ENCODE measurements at places on chromosomes 4 and X.

- DNase-seq, result no peak
Measured at GRCh38 chr4:144799486-144799885, 153.5 kb downstream of the HHIP start.

DNA sequence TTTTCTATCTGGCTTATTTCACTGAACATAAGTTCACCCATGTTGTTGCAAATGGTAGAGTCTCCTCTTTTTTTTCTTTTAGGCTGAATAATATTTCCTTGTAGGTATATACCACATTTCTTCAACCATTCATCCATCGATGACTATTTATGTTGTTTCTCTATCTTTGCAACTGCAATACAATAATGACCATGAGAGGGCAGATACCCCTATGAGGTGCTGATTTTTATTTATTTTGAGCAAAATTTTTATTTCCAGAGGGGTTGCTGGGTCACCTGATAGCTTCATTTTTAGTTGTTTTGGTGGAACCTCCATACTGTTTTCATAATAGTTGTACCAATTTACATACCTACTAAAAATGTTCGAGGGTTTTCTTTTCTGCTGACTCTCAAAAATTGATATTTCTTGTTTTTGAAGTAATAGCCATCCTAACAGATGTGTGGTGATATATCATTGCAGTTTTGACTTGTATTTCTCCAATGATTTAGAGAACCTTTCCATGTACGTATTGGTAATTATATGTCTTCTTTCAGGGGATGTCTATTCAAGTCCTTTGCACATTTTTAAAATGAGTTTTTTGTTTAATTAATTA lies 1697.0 kb downstream of the PCDH7 start:
- DNase-seq, result no peak

GRCh38 chr4:182301736-182302135 lies 58.5 kb downstream of the TENM3 start:
- no peak for DNase-seq

GRCh38 chr4:15037923-15038541 lies 35.8 kb downstream of the CPEB2 start:
- DNase-seq, result no peak

- DNase-seq, result no peak
Measured at GRCh38 chr4:53431052-53431451, 53.6 kb downstream of the FIP1L1 start.

GRCh38 chrX:68902706-68903504 lies 74.1 kb downstream of the EFNB1 start:
- DNase-seq, result no peak

DNA sequence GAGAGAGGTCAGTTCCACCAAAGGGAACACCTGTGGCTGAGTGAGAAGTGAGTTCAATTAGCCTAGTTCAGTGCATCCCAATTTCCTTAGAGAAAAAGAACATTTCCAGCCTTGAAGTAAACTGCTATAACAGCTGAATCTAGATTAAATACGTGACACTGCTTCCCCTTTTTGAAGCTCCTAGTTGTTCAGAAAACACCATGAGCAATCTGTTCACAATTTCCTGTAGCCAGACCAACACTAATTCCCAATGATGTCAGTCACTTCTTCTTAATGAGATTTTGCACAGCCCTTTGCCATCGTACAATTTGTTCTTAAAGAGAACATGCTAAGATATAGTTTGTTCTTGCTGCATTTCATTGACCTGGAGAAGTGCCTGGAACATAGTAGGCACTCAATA lies 144.6 kb upstream of the EDNRA start:
- DNase-seq, result no peak

DNA sequence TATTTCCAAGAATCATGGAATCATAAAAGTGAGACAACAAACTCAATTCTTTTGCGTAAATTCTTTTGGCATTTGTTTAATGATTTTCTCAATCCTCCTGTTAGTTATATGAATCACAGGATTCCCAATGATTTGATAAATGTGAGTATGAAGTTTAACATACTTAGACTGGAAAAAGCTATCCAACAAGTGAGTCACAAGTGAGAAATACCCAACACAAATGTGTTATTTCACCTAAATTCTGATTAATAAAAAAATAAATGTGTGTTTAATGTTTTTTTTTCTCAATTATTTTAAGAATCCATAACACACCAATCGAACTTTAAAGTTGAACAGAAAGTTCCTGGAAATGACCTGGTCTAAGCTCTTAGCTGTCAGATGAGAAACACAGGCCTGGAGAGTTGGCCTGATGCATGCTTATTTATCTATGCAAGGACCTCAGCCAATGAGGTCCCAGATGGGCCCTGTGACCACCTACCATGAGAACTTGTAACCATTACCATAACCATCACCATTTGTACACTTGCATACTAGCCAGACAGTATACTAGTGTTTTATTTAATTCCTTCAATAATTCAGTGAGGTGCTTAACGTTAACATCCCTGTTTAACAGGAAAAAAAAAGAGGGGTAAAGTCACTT lies 386.7 kb downstream of the SPRY1 start:
- DNase-seq, result no peak

- DNase-seq, result no peak
Measured at GRCh38 chr4:109943745-109944144, 31.1 kb downstream of the EGF start.

- no peak for DNase-seq
Measured at GRCh38 chrX:120718969-120719368, 89.1 kb upstream of the C1GALT1C1 start.

GRCh38 chrX:13195340-13195739 lies 124.5 kb downstream of the ATXN3L start:
- no peak for DNase-seq

GRCh38 chr4:88320224-88320779 lies 35.9 kb upstream of the PPM1K start:
- no peak for DNase-seq

GRCh38 chr4:138204507-138204906 lies 37.6 kb downstream of the SLC7A11 start:
- DNase-seq, result no peak

DNA sequence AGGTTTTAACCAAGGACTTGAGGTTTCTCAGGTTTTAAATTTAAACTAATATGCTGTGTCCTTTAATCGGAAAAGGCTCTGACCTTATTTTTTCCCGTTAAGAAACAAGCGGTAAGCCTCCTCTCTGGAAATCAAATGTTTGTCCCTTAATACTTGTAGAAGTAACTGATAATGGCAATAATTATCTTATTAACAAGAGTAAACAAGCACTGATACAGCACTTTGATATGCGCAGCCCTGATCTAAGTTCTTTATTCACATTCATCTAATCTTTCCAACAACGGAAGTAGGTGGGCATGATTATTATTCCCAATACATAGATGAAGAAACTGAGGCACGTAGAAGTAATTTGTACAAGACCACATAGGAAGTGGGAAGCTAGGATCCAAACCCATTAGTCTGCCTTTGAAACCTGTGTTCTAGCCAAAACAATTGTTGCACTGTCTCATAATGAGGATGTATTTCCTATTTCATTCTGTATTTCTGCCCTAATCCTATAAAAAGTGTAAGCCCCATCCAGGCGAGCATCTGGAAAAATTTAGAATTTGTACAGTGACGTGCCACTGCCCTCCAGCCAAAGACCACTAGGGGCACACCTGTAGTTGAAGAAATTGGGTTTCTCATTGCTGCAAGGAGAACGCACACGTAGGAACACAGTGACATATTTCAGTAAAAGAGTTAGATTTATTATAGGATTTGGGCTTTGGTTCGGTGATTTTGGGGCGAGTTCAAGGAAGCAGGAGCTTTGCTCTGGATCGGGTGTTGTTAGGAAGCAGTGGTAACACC lies 606 bp downstream of the CXorf58 start:
- no peak for DNase-seq
